ENCODE measurements at places on chromosomes 12 and 14. TPM values are rescaled to one million over a fixed set of nuclear protein-coding genes. Genes with fewer than 3 reads are reported as not detected.

Gene ETFRF1
- 12.2 TPM for polyA plus RNA-seq

DNA sequence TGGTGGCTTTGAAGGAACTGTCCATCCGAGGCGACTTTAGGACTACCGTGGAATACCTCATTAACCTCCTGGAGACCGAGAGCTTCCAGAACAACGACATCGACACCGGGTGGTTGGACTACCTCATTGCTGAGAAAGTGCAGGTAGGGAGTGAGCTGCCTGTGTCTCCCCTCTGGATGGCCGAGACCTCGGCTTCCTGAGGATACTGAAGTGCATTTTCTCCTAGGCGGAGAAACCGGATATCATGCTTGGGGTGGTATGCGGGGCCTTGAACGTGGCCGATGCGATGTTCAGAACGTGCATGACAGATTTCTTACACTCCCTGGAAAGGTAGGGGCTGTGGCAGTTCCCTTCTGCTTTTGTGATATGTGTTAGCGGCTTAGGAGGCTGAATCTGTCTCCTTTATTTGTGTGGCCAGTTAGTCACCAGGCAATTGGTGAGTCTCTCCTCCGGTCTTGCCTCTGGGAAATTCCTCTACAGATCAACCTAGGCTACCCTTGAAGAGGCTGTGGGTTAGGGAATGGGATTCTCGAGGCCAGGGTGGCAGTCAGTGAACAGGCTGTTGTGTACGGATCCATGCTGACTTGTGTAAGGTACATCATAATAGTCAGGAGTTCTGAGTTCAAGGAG lies 75.3 kb downstream of the ACACB start:
- no peak for DNase-seq

DNA sequence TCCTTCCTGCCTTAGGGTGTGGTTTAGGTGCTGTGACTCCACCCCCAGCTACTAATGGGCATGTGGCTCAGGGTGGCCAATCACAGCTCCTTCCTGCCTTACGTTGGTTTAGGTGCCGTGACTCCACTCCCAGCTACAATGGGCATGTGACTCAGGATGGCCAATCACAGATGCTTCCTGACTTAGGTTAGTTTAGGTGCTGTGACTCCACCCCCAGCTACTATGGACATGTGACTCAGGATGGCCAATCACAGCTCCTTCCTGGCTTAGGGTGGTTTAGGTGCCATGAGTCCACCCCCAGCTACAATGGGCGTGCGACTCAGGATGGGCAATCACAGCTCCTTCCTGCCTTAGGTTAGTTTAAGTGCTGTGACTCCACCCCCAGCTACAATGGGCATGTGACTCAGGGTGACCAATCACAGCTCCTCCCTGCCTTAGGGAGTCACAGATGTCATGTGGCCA lies 163.9 kb downstream of the TBX5 start:
- DNase-seq: no peak

DNA sequence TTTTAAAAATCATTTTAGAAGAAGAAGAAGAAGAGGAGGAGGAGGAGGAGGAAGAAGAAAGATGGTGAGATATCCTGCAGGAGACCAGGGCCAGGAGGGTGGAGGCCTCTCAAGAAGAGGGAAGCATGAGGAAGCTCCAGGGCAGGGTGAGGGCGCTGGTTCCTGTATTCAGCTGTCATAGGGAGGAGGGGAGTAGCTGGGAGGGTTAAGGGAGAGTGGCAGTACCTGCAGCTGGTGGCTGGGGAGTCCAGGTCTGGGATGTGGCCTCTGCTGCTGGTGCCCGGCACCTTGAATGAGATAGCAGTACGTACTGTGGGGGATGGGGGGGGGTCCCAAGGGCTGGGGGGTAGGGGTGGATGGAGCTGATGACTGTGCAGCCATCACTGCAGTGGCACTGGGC lies 9.8 kb downstream of the RBP5 start:
- DNase-seq: no peak

Gene TAPBPL
- 26.8 TPM for polyA plus RNA-seq

GRCh38 chr12:57031138-57031725 lies 14.9 kb upstream of the TAC3 start:
- peak; percentile 11 for DNase-seq

Gene ESR2
- polyA plus RNA-seq: 0.11 TPM

DNA sequence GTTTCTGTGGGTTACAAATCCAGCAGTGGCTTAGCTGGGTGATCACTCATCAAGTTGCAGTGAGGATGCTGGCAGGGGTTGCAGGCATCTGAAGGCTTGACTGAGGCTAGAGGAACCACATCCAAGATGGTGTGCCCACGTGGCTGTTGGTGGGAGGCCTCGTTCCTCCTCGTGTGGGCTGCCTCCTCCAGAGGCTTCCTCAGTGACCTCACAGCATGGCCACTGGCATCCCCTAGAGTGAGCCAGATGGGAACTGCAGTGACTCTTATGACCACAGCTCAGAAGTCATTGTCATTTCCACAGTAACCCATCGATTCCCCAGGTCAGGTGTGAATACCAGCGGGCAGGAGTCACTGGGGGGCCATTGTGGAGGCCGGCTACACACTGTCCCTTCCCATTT lies 17.8 kb downstream of the AACS start:
- no peak for DNase-seq

- no peak for DNase-seq
These were observed 6.5 kb downstream of the TMEM119 start for GRCh38 chr12:108591267-108591980.

Gene PIANP
- polyA plus RNA-seq: 0.37 TPM

DNA sequence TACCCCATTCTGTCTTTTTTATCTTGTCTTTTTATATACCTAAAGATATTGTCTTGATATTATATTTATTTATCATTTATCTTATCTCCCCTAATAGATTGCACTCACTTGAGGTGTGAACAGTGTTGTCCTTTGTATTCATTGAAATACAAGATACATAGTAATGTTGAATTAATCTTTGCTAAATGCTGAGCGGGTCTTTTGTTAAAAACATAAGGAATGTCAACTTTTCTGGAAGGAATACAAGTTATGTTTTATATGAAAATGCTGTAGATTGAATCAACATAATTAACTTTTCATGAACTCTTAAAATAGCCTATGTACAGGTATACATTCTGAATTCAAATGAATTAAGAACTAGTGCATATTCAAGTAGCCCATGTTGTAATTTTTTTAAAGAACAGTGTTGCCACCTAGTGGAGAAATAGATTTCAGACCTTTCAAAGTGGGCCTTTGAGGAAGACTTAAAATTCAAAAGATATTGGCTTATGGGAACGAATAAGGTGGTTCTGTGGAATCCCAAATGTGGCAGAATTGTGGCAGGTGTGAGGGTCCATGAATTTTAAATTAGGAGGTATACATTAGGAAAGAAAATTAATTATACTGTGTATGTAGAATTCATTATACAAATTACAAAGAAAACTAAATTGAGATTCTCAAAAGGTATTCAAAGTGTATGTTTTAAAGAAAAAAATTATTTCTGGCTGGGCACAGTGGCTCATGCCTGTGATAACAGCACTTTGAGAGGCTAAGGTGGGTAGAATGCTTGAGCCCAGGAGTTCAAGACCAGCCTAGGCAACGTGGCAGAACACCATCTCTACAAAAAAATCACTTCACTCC lies 19.1 kb downstream of the BBOF1 start:
- DNase-seq: peak; percentile 78

GRCh38 chr12:6653987-6654386 lies 6.8 kb upstream of the ACRBP start:
- DNase-seq: no peak

GRCh38 chr12:113369391-113369985 lies 11.1 kb downstream of the PLBD2 start:
- DNase-seq: no peak

GRCh38 chr12:132197581-132198354 lies 53.5 kb downstream of the NOC4L start:
- no peak for DNase-seq

GRCh38 chr12:66453844-66454243 lies 151.6 kb downstream of the HELB start:
- DNase-seq: no peak

GRCh38 chr12:42097971-42098370 lies 46.7 kb downstream of the GXYLT1 start:
- no peak for DNase-seq

Gene EP400
- 16.0 TPM for polyA plus RNA-seq
